ENCODE measurements at places on chromosomes 7 and 10.

- DNase-seq, result no peak
Measured at GRCh38 chr10:51472154-51472553, 227.2 kb downstream of the CSTF2T start.

GRCh38 chr7:50633414-50633710, 68.2 kb upstream of the DDC start:
- no peak for DNase-seq

- no peak for DNase-seq
Measured at GRCh38 chr7:128104108-128104742, 73.0 kb upstream of the LRRC4 start.

- DNase-seq, result no peak
Measured at GRCh38 chr10:3148041-3148440, 24.5 kb downstream of the PITRM1 start.

GRCh38 chr7:69283421-69283820, 314.9 kb upstream of the AUTS2 start:
- DNase-seq, result no peak

- DNase-seq, result no peak
Measured at GRCh38 chr10:59287587-59288255, 74.6 kb downstream of the FAM13C start.

GRCh38 chr10:22597138-22597537, 117.2 kb downstream of the PIP4K2A start:
- no peak for DNase-seq

DNA sequence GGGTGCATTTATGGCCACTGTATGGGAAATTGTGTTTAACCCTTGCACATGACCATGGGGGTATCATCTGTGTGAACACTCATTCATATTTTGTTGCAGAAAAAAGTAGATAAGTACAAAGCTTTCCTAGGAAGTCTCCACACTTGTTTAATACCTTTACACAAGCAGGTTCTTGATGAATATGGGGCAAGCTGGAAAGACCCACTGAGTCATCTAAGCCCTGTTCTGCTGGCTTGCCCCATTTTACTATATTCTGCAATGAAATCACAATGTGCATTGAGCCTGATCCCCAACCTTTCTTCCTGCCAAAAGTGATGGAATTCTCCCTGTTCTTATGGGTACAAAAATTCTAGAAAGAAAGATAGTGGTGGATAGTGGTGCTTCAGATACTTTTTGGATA, 99.8 kb downstream of the CCDC71L start:
- DNase-seq, result no peak

DNA sequence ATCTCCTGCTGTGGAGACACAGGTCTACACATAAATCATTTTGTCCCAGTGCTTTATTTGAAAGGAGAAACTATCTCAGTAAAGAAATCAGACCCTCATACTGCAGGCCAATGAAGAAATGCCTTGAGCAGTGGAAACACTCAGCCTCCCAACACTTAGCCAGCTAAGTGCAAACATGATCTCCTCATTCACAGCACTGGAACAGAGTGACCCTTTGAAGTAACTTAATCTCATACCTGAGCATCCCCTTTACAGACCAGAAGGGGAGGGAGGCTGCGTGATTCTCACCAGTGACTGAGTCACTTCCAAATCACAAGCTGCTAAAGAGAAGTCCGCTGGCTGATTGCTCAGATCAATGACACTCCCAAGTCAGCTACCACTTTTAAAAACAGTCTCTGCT, 4.5 kb downstream of the CHST15 start:
- no peak for DNase-seq

- DNase-seq, result no peak
Measured at GRCh38 chr10:51800725-51801424, 101.5 kb upstream of the CSTF2T start.

DNA sequence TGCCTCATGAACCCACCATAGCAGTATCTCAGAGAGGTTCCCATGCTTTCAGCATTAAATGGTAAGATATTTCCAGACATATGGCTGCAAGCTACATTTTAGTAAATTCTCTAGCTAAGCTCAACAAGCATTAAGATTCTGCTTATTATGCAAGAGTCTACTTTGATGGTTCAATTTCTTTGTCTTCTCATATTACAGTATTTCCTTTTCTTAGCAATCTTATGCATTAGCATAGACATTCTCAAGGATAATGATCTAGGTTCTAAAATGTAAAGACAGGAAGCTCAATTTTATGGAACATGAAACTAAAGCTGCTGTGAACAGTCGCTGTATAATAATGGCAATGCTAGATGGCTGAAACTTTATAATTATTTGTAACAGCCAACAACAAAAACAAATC, 39.2 kb downstream of the MEOX2 start:
- DNase-seq, result no peak

DNA sequence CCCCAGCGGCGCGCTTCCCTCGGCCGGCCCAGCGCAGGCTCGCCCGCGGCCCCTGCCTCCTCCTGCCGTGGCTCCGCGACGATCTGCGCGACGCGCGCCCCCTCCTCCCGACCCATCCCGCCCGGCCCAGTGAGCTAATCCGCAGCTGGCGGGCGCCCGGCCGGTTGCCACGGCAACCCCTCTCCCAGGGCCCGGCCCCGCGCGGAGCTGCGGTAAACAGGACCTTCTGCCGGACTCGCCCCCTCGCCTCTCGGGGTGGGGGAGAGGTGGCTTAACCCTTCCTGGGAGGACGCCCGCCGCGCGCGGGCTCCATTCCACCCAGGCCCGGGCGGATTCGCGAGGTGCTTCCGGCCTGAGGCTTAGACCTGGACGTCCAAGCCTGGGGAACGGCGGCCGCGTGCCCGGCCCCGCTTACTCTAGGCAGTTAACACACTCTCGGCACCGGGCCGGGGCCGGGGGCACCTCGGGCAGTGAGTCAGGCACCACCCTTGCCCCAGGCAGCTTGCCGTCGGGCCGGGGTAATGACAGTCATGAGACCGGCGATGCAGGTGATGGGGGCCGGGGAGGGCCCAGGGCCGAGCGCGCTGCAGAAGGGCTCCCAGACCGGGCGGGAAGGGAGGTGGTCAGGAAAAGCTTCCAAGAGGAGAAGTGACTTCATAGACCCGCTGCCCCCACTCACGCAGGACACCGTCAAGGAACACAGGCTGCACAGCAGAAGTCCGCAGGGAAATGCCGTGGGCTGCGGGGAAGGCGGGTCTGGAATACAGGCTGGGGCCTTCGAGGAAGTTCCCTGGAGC, at the start of gene DENND2A:
TSS of gene DENND2A (minus strand) at position 87 of the 797 bp plus-strand sequence. CDS start 38,416 bp downstream, outside the sequence.
- DNase-seq, result no peak

- DNase-seq, result no peak
Measured at GRCh38 chr7:85749696-85750453, 563.0 kb upstream of the SEMA3D start.

DNA sequence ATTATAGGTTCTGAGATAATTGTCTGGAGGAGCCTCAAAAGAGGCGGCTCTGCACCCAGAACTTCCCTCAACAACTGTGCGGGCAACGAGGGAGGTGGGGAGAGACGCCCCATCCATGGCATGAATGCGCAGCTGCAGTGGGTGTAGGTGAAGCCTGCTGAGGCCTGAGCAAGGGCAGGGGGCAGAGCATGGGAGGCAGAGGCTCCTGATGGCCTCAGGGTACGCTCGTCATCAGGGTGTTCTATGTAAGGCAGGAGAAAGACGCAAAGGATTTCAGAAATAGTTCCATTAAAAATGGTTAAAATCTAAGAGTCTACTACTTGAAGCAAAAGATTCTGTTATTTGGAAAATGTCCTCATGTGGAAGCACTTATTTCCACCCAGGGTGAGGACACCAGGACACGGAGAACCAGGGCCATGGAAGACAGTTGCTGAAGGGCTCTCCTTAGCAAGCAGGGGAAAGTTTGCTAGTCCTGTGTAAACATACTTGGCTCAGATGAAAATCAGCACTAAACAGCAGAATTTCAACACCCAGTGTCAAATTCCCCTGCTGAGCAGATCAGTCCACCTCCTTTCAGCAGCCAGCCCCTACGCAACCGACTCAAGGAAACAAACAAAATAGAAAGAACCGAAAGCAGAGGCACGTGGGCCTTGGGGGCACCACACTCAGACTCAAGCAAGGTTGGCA, 18.9 kb downstream of the INSIG1 start:
- no peak for DNase-seq

GRCh38 chr10:75061709-75062505, 49.5 kb upstream of the SAMD8 start:
- no peak for DNase-seq
